ENCODE measurements at places on chromosomes 4 and X. TPM values are rescaled to one million over a fixed set of nuclear protein-coding genes. Genes with fewer than 3 reads are reported as not detected.

- no peak overlapping the region for H3K27ac ChIP-seq
- no peaks in the 10 kb centered on the region for H3K36me3 ChIP-seq
- H3K27me3 ChIP-seq, result no peaks in the 10 kb centered on the region
- DNase-seq, result no peak
- no peaks in the 10 kb centered on the region for H3K4me1 ChIP-seq
Measured at GRCh38 chr4:177275999-177276398, 33.7 kb upstream of the NEIL3 start.

DNA sequence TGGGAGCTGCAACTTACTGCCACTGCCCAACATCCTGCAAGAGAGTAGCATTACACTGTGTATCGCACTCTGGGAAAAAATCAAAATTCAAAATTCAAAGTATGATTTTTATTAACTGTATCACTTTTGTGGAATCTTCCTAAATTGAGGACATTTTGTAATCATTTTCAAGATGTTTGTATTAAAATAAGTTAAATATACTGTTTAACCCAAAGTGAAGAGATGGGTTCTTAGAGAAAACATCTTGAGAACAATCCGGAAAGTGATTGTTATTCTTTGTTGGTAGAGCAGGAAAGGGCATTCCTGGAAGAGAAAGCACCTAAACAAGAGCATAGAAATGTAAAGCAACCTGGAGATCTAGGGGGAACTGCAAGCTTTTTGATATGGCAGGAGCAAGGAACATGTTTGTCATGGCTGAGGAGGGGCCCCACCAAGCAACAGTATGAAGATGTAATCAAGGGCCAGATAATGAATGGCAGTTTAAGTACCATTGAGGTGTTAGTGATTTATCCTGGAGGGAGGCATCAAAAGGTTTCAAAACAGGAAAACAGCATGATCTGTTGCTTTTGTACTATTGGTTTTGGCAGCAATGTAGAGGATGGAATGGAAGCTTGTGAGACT is 14.1 kb upstream of the SEC24D start:
- no peaks in the 10 kb centered on the region for H3K27me3 ChIP-seq
- no peak for DNase-seq
- H3K36me3 ChIP-seq, result no peaks in the 10 kb centered on the region

MAGEA2B gene
- total RNA-seq, result not detected

COX7B2 gene
- not detected for total RNA-seq
